ENCODE measurements at places on chromosomes 7 and 10.
A peak's percentile ranks its signal among the peaks of the same experiment; 100 is the strongest.

DNA sequence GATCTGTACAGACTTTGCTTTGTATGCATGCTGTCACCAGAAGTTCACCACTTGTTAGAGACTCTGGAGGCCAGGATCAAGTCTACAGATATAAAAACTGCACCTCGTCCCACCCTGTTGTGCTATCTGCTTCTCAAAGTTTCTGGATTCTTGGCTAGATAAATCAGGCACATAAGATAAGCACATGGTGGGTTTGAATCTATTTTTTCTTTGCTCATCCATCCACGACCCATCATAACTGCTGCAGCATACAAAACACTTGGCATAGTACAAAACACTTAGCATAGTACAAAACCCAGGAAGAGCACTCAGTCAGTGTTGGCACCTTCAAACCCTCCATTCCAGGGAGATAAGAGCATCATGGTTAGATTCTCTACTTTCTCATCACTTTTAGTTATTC lies 42.4 kb upstream of the ANKRD1 start:
- no peak for DNase-seq

DNA sequence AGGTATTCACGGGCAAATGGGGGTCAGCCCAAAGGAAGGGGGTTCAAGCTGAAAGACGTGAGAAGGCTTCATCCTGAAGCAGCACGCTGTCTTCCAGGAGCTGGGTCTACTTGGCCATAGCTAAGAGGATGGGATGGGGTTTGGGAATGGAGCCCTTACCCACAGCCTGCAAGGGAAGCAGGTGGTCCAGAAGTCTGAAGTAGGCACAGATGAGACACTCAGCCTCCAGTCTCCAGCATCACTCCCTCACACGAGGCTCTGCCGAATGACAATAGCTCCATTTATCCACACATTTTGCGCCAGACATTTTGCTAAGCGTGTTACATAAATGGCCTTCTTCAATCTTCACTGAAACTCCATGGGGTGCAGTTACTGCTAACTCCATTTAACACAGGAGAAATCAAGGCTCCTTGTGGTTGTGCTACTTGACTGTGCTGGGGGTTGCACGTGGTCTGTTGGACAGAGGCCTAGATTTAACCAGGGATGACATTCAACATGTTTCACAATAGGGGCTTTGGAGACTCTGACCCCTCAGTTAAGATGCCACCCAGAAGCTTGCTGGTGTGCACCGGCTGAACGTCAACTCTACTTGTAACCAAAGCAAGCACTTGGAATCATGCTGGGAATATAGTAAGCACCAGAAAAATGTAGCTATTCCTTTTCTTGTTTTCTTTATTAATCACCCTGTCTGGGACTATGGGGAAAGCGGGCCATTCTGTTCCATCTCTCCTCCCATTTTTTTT lies 85.3 kb downstream of the FAM241B start:
- DNase-seq = no peak

GRCh38 chr10:108913300-108913699 lies 1010.0 kb downstream of the XPNPEP1 start:
- DNase-seq = no peak

- DNase-seq = no peak
Observed at GRCh38 chr10:92267343-92267742, 23.5 kb downstream of the CPEB3 start.

GRCh38 chr10:91512458-91512857 lies 102.3 kb downstream of the HECTD2 start:
- no peak for DNase-seq

- no peak for DNase-seq
Observed at GRCh38 chr10:113550365-113550764, 2.5 kb upstream of the HABP2 start.

- DNase-seq = no peak
Observed at GRCh38 chr10:80170641-80171040, 34.7 kb downstream of the ANXA11 start.

GRCh38 chr7:135917721-135918120 lies 59.4 kb downstream of the MTPN start:
- DNase-seq = no peak

- no peak for DNase-seq
Observed at GRCh38 chr7:101386558-101387231, 24.0 kb downstream of the COL26A1 start.

DNA sequence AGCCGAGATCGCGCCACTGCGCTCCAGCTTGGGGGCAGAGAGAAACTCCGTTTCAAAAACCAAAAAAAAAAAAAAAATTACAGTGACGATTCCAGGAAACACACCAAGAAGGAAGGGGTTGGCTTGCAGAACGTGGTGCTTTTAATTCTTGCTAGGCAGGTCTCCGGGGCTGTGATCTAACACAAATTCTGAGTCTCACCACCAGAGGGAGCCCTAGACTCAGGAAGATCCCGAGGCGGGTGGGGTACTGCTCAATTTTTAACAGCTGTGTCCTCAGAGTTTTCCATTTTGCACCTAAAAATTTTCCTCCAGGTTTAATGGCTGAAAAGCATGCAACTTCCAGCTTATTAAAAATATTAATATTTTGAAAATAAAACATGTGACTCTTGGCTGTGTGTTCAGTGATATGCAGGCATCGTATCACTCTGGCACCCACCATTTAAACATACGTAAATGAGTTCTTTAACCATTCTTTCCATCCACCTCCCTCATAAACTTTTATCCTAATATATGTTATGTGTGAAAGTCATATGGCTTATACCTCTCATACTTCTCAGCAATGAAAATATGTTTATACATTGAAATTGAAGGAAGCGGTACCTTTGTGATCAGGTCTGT lies 26.5 kb upstream of the NUB1 start:
- peak; percentile 11 for DNase-seq

- DNase-seq = no peak
Observed at GRCh38 chr10:88089498-88089897, 226.1 kb downstream of the PTEN start.

GRCh38 chr10:22634093-22634492 lies 80.3 kb downstream of the PIP4K2A start:
- no peak for DNase-seq

GRCh38 chr7:128796327-128796726 lies 4.6 kb downstream of the CCDC136 start:
- DNase-seq = no peak

GRCh38 chr7:137757146-137757925 lies 89.4 kb downstream of the DGKI start:
- no peak for DNase-seq

- no peak for DNase-seq
Observed at GRCh38 chr7:115779561-115779960, 251.0 kb downstream of the TFEC start.

- DNase-seq = no peak
Observed at GRCh38 chr10:85624511-85624910, 742.1 kb downstream of the GRID1 start.

DNA sequence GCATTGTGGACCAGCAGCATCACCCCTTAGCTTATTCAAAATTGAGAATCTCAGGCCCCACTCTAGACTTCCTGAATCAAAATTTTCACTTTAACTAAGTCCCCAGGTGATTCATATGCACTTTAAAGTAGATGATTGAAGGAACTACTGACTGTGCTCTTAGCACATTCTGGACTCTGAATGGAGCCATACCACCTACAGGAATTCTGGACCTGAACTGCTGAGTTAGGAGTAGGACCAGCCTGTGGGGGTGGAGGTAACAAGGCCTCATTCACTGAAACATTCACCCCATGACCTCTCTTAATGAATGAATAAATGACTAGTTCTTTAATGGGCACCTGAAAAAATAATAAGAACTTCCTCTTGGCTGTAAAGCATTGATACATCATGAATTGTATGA lies 7.3 kb downstream of the PDK4 start:
- no peak for DNase-seq

GRCh38 chr10:76047521-76047920 lies 616.1 kb downstream of the LRMDA start:
- no peak for DNase-seq

- DNase-seq = no peak
Observed at GRCh38 chr7:138658889-138659288, 42.3 kb downstream of the SVOPL start.

- no peak for DNase-seq
Observed at GRCh38 chr10:68128015-68128414, 18.7 kb downstream of the MYPN start.

DNA sequence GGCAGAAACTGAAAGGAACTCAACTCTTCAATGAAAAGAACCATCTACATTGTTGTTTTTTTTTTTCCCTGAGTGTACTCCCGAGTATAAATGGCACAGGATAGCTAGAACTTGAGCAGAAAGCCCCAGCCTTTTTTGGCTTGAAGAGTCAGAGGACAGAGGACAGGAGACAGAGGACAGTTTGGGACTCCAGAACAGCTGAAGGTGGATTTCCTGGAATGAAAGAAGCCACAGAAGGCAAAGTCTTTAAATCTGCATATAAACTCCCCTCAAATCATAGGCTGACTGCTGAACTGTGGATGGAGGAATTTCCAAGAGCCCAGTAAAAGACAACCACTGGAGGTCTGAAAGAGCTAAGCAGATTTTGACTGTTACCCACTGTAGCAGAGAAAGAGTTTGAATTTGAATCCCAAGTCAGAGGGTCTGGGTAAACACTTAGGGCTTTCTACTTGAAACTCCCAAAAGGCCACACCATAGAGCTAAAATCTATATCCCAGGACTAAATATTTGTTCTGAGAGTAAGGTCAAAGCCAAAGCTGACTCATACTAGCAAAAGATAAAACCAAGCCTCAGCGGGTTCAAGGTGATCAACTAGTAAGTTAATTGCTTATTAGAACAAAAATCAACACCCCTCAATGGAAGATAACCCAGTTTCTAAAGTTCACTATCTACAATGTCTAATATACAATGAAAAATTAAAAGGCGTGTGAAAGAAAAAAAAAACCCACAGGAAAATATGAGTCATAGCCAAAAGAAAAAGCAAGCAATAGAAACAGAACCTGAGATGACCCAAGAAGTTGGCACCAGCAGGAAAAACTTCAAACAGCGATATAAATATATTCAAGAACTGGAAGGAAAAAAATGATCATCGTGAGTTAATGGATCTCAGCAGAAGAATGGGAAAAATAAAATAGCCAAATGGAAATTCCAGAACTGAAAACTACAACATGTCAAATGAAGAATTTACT lies 1.8 kb upstream of the OPN1SW start:
- no peak for DNase-seq

DNA sequence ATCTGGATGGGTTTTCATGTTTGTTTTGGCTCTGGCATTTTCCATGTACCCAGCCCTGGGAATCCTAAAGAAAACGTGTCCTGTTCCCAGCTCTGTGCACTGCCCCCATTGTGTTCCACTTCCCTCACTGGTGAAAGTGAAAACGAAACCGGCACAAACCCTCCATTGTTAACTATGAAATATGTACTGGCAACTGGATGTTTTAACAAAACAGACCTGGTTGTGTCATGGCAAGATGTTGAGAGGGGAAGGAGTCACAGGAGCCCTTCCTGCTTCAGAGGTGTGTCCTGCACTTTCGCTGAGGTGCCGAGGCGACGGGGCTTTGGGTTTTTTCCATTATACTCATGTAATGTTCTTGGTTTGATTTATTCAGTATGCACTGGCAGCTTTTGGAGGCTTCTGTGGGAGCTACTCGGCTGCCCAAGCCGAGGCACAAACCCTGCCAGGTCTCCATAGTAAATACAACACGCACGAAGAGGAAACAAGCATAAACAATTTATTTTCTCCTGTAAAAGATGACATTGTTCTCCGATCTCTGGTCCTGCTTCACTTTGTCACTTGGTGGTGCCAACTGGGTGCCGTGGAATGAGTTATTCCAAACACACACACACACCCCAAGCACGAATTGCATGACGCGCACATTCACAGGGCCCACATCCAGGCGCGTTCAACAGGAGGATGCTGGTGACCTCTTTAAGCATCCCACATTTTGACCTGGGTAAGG lies 118.2 kb downstream of the CDK6 start:
- DNase-seq = no peak

GRCh38 chr10:71623098-71623985 lies 96.2 kb downstream of the C10orf105 start:
- no peak for DNase-seq

DNA sequence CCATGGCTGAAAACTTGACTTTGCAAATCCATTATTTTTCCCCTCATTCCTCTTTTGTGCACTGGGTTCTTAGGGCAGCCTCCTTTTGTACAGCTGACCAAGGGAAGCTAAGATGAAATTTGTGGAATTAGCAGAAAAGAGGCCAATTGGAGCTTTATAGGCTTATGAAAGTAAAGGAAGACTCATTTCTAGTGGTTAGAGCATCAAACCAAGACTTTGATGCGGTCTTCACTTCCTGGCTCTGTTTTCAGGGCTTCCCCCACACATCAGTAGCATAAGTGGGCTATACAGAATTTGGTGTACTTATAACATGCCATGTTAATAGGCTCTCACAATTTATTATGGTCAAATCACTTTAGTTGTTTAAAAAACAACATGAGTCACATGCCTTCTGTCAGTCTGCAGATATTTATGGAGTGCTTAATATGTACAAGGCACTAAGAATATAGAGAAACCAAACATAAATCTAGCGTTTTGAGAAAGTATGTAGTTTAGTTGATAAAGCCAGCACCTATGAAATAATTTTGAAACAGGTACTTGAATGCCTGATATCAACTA lies 5.7 kb downstream of the AUTS2 start:
- DNase-seq = no peak

- DNase-seq = no peak
Observed at GRCh38 chr10:35889226-35889625, 247.1 kb upstream of the FZD8 start.

DNA sequence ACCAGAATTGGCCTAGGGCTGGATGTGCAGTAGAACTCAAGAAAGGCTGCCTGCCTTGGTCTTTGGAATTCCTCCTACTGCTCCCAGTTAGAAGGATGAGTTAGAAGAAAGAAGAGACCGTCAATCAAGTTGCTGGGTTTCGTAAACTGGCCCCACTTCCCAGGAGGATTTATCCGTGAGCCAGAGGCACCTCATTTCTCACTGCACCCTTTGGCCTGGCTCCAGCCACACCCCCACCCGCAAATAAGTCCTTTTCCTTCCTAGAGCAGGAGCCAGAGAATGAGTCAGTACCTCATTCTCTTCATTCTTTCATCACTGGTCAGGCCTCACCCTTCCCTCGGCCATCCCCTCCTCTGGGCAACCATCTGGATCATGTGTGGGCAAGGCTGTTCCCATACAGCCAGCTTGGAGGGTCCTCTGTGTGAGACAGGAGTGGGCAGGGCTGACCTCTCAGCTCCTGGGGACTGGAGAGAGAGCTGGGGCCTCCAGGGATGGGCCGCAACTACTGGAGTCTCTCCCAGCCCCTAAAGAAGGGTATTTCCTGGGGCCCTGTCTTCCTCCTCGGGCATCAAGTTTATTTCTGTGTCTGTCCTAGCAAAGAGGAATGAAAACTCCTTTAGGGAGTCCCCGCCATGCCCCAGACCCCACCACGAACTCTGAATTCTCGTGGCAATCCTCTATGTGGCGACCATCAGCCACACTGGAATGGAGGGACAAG lies 87.2 kb upstream of the DUSP5 start:
- no peak for DNase-seq

DNA sequence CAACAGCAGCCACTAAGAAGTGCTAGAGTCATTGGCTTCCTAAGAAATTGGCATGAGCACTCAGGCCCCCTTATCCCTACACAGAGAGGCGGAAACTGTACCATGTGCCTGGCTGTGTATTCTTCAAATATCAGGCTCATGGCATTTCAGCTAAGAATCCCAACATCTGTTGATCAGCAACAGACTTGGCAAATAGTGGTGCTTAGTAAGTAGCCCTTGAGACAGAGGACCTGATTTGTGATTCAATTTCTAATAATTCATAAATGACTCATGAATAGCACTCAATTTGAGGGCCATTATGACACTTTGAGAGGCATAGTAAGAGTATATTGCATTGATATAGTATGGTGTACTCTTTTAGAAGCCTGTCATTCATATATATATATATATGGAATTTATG lies 309.1 kb downstream of the LRMDA start:
- DNase-seq = no peak

GRCh38 chr7:17532861-17533404 lies 234.5 kb downstream of the AHR start:
- no peak for DNase-seq

- DNase-seq = no peak
Observed at GRCh38 chr7:33742521-33742920, 162.8 kb upstream of the BMPER start.

Measured in NCI-H187 treated with DMSO at 0.1 percent for 48 hours (cell line).